Amniotic stem cell (primary cell): ENCODE measurements at places on chromosomes 5 and 9.

DNA sequence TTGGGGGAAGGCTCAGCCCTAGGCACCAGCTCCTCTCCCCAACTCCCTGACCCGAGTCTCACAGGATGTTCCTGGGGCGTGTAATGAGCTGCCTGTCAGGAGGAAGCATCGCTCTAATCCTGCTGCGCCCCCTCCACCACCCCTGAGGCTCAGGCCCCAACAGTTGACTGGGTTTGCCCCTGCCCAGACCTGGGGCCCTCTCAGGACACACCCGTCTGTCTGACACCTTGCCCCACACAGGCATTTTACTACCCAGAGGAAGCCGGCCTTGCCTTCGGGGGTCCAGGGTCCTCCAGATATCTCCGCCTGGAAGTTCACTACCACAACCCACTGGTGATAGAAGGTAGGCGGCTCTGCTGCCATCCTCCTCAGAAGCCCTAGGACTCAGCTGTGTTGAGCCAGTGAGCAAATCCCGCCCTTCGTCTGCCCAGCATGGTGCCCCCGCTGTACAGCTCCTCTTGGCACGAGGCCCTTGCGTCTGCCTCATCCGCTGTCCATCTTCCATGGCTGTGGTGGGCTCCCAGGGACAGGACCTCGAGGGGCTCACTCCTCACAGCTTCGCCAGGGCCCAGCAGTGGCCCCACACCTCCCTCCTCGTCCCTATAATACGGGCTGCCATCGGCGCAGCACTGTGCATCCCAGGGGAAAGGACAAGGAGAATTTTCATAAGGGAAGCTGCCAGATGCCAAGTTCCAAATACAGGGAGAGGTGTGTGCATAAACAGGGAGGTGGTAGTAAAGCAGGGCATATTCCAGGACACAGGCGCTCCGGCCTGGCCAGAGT is 8.0 kb downstream of the DBH start:
- DNase-seq: no peak

DNA sequence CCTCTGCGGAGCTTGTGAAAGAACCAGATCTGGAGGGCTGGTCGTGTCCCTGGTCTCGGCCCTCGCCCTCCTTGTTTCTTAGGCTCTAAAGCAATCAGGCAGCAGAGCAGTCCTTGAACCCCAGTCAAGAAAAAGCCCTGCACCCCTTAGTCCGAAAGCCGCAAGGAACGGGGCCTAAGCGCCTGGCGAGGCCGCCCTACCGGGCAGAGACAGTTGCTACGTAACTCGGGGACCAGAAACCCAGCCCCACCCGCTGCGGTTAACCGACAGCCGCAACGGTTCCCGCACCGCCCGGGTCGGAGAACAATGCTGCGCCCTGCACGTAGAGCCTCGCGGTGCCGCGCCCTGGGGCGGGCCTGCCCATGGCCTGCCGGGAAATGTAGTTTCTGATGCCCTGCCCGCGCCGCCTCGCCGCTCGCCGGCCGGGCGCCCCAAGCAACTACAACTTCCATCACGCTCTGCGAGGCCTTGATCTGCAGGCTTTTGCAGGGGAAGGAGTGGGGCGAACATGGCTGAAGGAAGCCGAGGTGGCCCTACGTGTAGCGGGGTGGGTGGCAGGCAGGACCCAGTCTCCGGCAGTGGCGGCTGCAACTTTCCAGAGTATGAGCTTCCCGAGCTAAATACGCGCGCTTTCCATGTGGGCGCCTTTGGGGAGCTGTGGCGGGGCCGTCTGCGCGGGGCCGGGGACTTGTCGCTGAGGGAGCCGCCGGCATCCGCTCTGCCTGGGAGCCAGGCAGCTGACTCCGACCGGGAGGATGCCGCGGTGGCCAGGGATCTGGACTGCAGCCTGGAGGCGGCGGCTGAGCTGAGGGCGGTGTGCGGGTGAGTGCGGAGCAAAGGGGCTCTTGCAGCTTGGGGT is at the start of gene SNAPC3:
TSS of gene SNAPC3 (plus strand) at position 505 of the 859 bp plus-strand sequence. CDS start at position 509, 4 bp downstream.
- peak; percentile 73 for DNase-seq

DNA sequence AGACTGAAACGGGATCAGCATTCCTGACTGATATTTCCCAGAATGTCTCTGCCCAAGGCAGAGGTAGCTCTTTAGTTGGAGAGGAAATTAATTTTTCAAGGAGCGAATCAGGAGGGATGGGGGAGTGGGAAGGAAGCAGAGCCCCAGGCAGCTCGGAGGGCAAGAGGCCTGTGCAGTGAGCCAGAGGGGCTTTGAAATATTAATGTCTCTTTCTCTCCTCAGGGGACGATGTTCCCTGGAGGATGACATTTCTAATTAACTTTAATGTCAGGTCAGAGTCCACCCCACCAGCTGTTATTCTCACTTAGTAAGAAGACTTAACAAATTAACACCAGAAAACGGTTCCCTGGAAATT is 45.6 kb downstream of the SLC6A7 start:
- DNase-seq: no peak

- DNase-seq: no peak
Measured at GRCh38 chr5:160699301-160699700, 152.7 kb downstream of the ATP10B start.

DNA sequence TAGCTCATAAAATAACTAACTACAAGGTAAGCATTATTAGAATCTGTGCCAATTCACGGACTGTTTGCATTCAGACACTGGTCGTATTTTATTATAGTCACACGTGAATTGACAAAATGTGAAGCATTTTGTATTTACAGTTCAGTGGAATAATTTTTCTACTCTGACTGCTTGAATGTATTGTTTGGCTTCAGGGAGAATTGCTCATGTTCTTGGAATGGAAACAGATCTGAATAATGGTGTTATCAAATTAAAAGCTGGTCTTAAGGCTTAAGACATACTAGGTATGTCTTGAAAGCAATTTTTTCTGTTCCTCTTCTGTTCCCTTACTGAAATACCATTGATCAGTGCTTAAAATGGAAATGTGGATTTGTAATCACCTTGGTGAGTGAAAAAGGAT is 543.7 kb upstream of the TLE4 start:
- DNase-seq: no peak

- peak; percentile 89 for DNase-seq
Measured at GRCh38 chr9:110752766-110753165, 84.2 kb downstream of the MUSK start.

- DNase-seq: no peak
Measured at GRCh38 chr5:3091040-3091774, 339.7 kb upstream of the IRX2 start.

GRCh38 chr5:169921949-169922348 is 58.3 kb downstream of the INSYN2B start:
- no peak for DNase-seq

DNA sequence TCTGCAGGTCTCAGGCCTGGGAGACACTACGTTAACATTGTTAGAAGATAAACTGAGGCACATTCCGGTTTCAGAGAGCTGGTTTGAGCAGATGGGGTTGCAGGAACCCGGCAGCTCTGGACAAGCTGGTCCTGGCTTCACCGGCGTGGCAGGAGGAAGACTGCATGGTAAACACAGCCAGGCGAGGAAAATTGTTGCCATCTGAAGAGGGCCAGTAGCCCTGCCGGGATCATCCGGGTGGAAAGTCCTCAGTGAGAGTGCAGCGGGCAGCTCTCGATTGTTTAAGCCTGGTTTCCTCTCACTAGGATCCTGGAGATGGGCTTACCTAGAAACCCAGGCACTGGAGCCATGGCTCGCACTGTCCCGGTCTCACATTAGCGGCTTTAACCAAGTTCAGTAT is 226.9 kb downstream of the IRX2 start:
- DNase-seq: no peak

DNA sequence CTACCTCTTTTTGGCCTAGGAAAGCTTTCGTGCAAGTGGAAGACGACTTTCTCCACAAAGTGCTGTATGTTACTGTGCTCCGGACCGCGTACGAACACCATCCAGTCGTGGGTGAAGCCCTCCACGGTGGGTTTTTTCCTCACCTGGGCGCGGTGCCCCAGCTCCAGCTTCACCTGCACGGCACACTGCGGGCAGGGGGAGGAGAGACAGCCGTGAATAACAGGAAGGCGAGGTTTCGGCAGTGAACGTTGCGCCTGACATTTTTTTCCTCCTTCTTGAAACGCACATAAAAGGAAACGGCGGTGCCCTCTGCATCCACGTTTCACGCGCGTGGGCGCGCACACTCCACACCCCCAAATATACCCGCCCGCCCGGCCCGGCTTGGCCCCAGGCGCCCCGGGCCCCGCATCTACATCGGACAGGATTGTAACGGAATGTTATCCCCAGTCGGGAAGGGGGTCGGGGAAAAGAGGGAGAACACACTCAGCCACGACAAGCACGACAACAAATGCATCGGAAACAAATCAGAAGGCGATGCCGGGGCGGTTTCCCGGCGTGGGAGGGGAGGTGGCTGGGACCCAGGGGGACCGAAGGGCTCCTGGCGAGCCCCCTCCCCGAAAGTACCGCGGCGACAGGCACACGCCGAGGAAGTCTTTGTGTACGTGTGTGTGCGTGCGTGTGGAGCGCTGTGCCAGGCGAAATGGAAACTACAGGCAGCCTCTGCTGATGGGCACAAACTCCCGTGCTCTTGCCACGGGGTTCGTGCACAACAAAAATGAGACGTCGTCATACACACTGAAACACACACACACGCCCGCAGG is 1.4 kb downstream of the MLLT3 start:
- no peak for DNase-seq

DNA sequence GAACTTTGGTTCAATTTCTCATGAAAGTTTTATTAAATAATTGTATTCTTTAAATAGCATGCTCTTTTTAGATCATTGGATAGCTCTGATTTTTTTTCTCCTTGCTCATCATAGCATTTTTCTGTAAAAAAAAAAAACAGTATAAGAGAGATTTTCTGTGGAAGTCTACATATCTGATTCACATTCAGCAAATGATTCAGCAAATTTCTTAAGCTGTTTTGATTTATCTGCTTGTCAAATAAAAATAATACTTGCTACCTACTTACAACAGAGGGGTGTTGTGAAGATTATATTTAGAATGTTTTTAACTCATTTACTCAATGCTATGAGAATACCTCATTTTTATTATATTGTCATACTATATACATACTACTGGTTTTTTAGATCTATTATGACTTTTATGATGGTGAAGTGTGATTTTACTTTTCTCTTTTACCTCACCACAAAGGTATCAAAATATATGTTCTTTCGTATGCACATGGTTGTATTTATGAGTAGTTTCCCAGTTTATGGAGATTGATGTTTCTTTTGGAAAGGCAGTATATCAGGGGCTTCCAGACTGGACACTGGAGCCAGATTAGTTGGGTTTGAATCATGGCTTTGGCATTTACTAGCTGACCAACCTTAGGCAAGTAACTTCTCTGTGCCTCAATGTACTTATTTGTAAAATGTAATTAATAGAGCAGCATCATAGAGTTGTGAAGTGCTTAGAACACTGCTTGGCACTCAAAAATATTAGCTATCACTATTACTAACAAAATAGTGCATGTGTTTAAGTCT is 25.5 kb downstream of the TNPO1 start:
- DNase-seq: no peak

DNA sequence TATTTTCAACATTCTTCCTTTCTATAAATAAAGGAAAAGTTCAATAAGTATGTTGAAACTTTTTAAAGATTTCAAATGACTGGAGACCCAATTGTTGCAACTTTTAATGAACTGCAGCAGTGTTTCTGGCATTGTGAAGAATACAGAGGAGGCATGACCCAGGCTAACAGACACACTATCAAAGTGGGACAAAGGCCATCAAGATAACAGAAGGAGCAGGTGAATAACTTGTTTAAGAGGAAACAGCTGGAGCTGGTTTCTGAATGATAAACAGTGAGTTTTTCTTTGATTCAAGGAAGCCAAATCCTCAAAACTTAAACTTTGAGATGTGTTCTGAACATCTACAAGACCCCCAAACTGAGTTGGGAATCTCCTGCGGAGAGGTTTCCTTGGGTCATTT is 734.6 kb downstream of the TLR4 start:
- DNase-seq: no peak
